PC-3 (cell line): ENCODE measurements at places on chromosomes 2 and 18.

- DNase-seq: no peak
These were observed 39.5 kb downstream of the TMEM247 start for GRCh38 chr2:46518861-46519260.

- no peak for DNase-seq
These were observed 34.6 kb upstream of the SP9 start for GRCh38 chr2:174300114-174300513.

GRCh38 chr2:42652086-42652485 lies 83.7 kb downstream of the MTA3 start:
- no peak for DNase-seq

DNA sequence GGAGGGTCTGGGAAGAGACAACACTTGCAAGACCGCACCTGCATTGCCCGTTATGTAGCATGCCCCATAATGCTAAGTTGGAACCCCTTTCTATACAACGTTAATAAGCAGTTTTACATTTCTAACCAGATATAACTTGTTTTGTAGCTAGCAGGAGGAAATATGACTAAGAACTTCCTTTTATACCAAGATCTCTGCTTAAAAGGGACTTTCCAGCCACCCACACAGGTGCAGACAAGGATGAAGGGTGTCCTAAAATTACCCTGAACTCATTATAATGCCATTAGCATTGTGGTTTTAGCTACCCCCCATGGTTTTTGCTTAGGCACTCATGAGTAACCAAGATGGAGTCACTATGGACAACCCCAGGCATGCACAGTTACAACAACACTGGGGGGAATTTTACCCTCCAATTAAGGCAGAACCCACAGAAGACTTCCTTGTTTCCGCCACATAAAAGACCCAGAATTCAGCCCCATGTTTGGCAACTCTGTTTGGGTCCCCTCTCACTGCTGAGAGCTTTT lies 362.8 kb downstream of the CBLN2 start:
- DNase-seq: no peak

DNA sequence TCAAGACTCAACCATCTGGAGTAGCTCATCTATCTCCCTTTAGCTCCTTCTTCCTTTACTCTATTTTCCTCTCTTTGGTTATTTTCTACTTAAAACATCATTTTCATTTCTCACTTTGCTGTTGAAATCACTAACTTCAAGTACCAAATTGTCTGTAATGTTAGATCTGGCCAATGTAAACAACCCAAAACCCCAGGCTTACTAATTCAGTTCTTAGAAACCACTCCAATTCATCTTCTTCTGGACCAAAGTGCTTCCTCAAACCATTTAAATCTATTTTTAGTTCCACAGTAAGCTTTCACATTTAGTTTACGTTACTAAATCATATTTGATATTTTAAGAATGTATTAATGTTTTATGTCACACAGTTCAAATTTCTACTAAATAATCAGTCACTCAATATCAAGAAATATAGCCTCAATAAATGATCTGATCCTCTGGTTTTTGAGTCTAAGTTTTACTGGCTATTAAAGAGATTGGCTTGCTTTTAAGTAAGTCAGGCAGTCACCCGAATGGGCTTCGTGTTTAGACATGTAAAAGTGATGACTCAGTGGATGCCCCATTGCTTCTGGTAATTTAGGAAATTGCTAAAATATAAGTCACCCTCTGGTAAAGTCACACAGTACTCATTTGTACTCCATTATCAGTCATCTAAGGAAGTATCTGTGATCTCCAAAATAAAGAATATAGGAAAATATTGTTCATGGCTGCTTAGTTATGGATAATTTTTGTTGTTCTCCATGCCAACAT lies 527.2 kb upstream of the SOX11 start:
- peak; percentile 88 for DNase-seq

GRCh38 chr2:88059979-88060906 lies 4.7 kb upstream of the KRCC1 start:
- peak; percentile 69 for DNase-seq

- peak; percentile 72 for DNase-seq
These were observed 10.6 kb downstream of the DNAJB2 start for GRCh38 chr2:219289537-219290361.
